ENCODE measurements at places on chromosomes 5 and 9.

DNA sequence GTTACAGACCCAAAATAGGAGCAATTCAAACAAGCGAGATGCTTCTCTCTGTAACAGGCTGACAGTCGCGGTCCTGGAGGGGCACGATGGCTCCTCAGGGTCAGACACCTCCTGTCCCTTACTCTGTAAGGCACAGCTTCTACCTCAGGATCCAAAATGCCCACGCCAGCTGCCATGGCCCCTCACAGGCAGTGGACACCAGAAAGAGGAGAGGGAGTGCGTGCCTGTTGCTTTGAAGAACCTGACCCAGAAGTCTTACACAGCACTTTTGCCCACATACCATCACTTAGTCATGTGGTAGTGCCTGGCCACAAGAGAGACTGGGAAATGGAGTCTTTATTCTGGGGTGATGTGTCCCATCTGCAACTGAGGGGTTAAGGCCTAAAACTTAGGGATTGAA, 11.6 kb upstream of the ABL1 start:
- DNase-seq, result no peak

DNA sequence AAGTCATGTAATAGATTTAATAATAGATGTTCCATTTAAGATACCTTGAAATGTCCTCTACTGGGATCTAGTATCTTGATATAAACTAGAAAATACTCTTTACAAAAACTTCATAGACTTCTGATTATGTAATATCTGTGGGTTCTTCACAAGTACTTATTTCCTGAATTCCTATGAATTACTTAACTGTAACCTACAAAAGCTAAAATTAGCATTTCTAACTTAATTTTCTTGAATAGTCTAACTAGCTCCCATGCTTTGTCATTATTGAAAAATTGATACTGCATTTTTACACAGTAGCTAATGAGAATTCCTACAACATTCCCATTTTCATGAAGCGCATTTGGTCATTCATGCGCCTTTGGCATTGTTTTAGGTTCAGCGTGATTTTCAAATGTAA, 1828.2 kb downstream of the MAT2B start:
- DNase-seq, result peak; percentile 21

DNA sequence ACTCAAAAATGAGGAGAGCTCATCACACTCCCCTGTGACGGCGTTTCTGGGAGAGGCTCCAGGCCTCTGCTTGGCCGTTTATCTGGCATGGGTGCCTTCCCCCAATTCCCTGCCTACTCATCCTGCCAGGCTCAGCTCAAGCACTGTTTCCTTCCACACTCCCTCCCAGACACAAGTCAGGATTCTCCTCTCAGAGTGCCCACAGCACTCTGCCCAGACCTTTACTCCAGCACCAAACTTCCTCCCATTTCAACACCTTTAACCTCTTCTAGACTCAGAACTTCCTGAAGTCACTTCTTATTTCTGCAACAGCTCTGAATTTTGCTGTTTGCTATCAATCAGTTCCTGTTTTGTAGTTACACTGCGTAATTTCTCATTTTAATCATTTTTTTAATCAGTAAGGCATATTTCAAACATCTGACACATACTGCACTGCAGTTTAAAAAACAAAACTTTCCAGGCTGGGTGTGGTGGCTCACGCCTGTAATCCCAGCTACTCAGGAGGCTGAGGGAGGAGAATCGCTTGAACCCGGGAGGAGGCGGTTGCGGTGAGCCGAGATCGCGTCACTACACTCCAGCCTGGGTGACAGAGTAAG, 16.0 kb downstream of the TRMO start:
- peak; percentile 63 for DNase-seq

- DNase-seq, result no peak
Observed at GRCh38 chr9:97059626-97060025, 20.7 kb upstream of the CTSV start.

- DNase-seq, result no peak
Observed at GRCh38 chr5:37037840-37038239, 161.3 kb downstream of the NIPBL start.

GRCh38 chr5:132430746-132431145, 59.8 kb downstream of the IRF1 start:
- DNase-seq, result no peak

GRCh38 chr5:132457371-132458225, 33.0 kb downstream of the IRF1 start:
- peak; percentile 43 for DNase-seq

DNA sequence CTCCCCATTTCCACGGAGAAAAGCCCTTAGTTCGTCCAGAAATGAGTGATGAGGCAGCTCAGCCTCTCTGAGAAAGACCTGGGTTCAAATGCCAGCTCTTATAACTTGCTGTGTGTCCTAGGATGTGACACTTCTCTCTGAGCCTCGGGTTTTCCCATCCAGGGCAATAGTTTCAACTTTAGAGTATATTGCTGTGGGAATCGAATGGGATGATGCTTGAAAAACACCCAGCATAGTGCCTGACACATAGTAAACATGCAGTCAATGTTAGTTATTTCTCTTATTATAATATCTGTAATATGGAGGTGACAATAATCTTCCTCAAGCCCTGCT, 430 bp upstream of the MAPKAP1 start:
- DNase-seq, result no peak

GRCh38 chr9:124308606-124309491, 51.1 kb downstream of the NEK6 start:
- no peak for DNase-seq
